ENCODE measurements at places on chromosomes 3 and 15.

- no peak overlapping the region for H3K4me3 ChIP-seq
- no peaks in the 10 kb centered on the region for H3K4me1 ChIP-seq
- no peak for DNase-seq
- H3K27ac ChIP-seq, result no peak overlapping the region
- H3K27me3 ChIP-seq, result no peaks in the 10 kb centered on the region
- no peaks in the 10 kb centered on the region for H3K36me3 ChIP-seq
Measured at GRCh38 chr3:84586427-84586826, 372.4 kb upstream of the CADM2 start.

- no peak overlapping the region for H3K4me3 ChIP-seq
- no peak for DNase-seq
- no peaks in the 10 kb centered on the region for H3K27me3 ChIP-seq
- H3K4me1 ChIP-seq, result no peaks in the 10 kb centered on the region
- no peak overlapping the region for H3K27ac ChIP-seq
Measured at GRCh38 chr15:54374184-54374952, 396.1 kb downstream of the UNC13C start.

- no peaks in the 10 kb centered on the region for H3K36me3 ChIP-seq
- H3K27ac ChIP-seq, result no peak overlapping the region
- peaks cover 22% of the 10 kb centered on the region for H3K27me3 ChIP-seq
- peaks cover 5% of the 10 kb centered on the region for H3K4me1 ChIP-seq
- no peak overlapping the region for H3K4me3 ChIP-seq
Measured at GRCh38 chr3:132210476-132211346, 106.5 kb upstream of the ACP3 start.

GRCh38 chr3:147407498-147408187, 1.3 kb upstream of the ZIC4 start:
- H3K4me3 ChIP-seq, result no peak overlapping the region
- no peak for DNase-seq
- H3K36me3 ChIP-seq, result no peaks in the 10 kb centered on the region
- H3K27me3 ChIP-seq, result peaks cover 92% of the 10 kb centered on the region

DNA sequence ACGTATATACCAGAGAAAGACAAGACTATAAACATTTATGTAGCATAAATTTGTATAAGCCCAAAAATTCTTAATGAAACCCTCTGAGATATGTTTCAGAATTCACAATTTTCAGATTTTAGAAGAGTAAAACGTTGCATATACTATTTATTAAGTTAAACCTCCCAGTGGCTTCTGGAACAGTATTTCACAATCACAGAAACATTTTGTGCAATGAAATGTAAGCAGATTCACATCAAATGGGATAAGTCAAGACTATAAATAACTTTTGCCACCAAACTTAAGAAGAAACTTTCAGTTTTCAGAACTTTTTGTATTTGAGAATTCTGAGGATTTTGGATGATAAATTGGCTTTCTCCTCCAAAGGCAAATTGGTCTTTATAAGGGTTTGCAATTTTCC, 9.2 kb downstream of the SLTM start:
- no peak overlapping the region for H3K4me3 ChIP-seq
- no peaks in the 10 kb centered on the region for H3K4me1 ChIP-seq
- no peak for DNase-seq

DNA sequence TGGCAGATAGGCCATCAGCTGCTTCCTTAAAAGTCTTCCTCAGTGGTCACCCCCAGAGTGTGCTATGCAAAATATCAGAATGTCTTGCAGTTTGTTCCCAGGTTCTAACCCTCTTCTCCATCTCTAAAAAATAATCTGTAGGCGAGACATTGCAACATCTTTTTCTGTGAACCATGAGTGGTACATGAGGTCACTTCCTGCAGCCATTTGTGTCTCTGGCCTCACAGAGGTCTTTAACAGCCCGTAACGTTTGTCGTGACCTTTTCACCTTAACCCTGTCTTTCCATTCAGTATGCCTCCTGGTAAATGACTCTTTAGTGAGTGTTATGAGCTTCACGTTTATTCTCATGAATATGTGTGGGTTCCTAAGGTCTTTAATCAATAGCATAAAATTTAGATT, 145.4 kb downstream of the KLHL25 start:
- H3K27ac ChIP-seq, result peak overlapping the region; percentile 46
- H3K4me1 ChIP-seq, result peaks cover 6% of the 10 kb centered on the region
- DNase-seq, result no peak
- no peaks in the 10 kb centered on the region for H3K27me3 ChIP-seq
- peaks cover 21% of the 10 kb centered on the region for H3K36me3 ChIP-seq

DNA sequence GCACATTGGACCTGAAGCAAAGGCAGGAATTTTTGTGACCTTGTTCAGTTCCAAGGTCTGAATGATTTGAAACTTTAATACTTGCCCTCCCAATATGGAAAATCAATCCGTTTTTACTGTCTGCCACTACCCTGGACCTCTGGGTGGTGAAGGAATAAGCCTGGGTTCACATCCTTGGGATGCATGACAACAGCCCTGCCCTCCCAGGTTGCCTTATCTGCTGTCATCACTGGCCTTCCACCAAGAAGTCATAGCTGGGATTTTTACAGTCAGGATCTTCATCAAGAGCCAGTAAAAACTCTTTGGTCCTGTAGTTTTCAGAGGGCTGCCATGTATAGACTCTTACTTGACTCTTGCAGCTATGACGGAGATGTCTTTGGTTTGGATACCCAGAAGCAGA, 128.6 kb downstream of the MYLK start:
- no peak for DNase-seq
- peak overlapping the region; percentile 32 for H3K4me3 ChIP-seq
- no peaks in the 10 kb centered on the region for H3K27me3 ChIP-seq
- peaks cover 30% of the 10 kb centered on the region for H3K4me1 ChIP-seq
- peak overlapping the region; percentile 91 for H3K27ac ChIP-seq

DNA sequence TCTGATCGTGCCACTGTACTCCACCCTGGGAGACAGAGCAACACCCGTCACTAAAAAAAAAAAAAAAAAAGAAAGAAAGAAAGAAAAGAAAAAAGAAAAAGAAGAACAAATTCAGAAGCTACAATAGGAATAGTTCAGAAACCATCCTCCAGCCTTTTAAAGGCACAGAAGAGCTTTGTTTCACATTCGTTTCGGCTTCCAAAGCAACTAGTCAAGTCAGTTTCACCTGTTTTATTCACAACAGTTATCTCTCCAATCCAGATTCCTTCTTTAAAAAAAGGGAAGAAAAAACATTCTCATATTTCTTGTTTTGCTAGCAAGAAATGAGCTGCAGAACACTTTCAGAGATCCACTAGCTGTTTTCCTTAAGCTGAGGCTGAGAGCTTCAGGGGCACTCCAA, 767.7 kb upstream of the CFAP20DC start:
- no peaks in the 10 kb centered on the region for H3K36me3 ChIP-seq
- H3K27me3 ChIP-seq, result peaks cover 6% of the 10 kb centered on the region

GRCh38 chr15:101530224-101530958, 40.9 kb upstream of the PCSK6 start:
- H3K36me3 ChIP-seq, result no peaks in the 10 kb centered on the region
- H3K4me1 ChIP-seq, result peaks cover 21% of the 10 kb centered on the region
- no peak overlapping the region for H3K4me3 ChIP-seq
- no peak for DNase-seq
- no peak overlapping the region for H3K27ac ChIP-seq

- peak overlapping the region; percentile 55 for H3K4me3 ChIP-seq
- no peak overlapping the region for H3K27ac ChIP-seq
- DNase-seq, result no peak
Measured at GRCh38 chr3:139935866-139936817, 1.2 kb downstream of the CLSTN2 start.

- H3K36me3 ChIP-seq, result no peaks in the 10 kb centered on the region
- H3K27ac ChIP-seq, result no peak overlapping the region
- DNase-seq, result no peak
- no peaks in the 10 kb centered on the region for H3K4me1 ChIP-seq
- H3K4me3 ChIP-seq, result no peak overlapping the region
Measured at GRCh38 chr15:93424131-93424530, 335.1 kb upstream of the RGMA start.

DNA sequence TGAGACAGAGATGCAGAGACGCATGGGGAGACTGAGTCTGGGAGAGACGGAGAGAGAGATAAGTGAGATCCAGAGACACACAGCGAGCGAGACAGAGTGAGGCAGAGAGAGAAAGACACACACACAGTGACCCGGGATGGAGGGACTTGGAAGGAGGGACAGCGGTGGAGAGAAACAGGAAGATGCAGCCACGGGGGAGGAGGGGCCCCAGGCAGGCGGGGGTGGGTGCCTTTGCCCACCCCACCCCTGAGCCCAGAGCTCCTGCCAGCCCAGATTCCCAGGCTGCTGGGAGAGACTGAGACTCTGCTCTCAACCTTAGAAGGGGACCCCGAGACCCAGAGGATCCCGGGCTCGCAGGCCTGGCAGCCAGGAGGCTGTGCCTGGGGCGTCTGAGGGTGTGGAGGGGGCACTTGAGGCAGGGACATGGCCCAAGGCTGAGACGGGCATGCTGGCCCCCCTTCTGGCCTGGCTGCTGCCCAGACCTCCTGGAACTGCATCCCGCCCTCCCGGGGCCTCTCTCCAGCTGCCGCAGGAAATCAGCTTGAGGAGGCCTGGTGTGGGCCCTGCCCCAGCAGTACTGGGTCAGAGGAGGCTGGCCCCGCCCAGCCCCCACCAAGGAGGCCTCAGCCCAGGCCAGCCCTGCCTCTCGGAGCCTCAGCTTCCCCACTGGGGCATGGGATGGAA, 18.1 kb downstream of the H1-8 start:
- no peak for DNase-seq
- no peak overlapping the region for H3K27ac ChIP-seq

- H3K27ac ChIP-seq, result no peak overlapping the region
- no peak for DNase-seq
Measured at GRCh38 chr3:145079436-145079835, 1081.5 kb downstream of the PLOD2 start.

DNA sequence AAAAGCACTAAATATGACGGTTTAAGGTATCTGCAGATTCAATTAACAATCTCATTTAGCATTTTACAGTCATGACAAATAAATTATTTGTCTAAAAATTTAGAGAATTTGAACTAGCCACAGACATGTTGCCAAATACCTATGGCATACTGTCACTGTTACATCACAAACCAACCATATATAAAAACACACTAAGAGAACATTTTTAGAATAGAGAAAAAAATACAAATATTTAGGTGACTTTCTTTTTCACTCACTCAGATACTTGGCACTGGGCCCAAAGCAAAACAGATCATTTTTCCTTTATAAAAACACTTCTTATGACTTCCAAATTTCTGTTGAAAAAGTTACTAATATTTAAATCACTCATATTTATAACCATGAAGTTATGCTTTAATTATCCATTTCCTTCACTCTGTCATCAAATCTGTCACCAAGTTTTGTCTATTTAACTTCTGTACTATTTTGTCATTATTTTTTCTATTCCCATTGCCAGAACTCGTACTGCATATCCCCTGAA, 644.7 kb downstream of the OTOL1 start:
- H3K27ac ChIP-seq, result no peak overlapping the region
- no peak overlapping the region for H3K4me3 ChIP-seq
- H3K27me3 ChIP-seq, result no peaks in the 10 kb centered on the region
- DNase-seq, result no peak
- no peaks in the 10 kb centered on the region for H3K36me3 ChIP-seq

- peaks cover 28% of the 10 kb centered on the region for H3K4me1 ChIP-seq
- H3K27me3 ChIP-seq, result no peaks in the 10 kb centered on the region
- no peak for DNase-seq
- peak overlapping the region; percentile 31 for H3K27ac ChIP-seq
- no peaks in the 10 kb centered on the region for H3K36me3 ChIP-seq
Measured at GRCh38 chr15:90058775-90059174, 43.5 kb downstream of the IDH2 start.

- H3K27ac ChIP-seq, result peak overlapping the region; percentile 34
- no peak for DNase-seq
- no peaks in the 10 kb centered on the region for H3K36me3 ChIP-seq
- H3K27me3 ChIP-seq, result no peaks in the 10 kb centered on the region
- H3K4me3 ChIP-seq, result no peak overlapping the region
- peaks cover 10% of the 10 kb centered on the region for H3K4me1 ChIP-seq
Measured at GRCh38 chr15:83999396-84000135, 236.0 kb upstream of the GOLGA6L4 start.

DNA sequence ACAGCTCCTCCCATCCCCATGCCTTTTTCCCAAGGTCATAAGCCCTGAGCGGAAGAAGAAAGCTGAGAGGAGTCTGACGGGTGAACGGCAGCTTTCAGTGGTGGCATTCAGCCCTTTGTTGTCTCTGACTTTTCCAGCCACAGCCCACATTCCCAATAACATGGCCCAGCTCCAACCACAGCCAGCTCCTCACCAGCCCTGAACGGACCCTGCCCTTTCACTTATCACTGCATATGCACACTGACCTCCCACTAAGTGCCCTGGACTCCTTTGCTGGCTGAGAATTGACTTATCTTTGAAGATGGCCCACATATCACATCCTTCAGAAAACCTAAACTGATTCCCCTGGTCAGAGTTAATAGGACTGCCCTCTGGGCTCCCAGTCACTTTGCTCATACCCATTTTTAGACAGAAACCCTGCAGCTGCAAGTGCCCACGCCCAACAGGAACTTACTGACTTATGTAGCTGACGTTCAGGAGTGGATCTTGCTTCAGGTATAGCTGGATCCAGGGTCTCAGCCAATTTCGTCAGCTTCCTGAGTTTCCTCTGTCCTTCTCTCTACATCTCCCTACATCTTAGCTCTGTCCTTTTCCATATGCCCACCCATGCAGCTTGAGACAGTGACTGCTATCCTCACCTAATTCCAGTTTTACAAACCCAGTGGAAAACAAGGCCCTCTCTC, 348.5 kb upstream of the PROK2 start:
- no peak overlapping the region for H3K27ac ChIP-seq
- no peaks in the 10 kb centered on the region for H3K36me3 ChIP-seq
- no peak overlapping the region for H3K4me3 ChIP-seq

DNA sequence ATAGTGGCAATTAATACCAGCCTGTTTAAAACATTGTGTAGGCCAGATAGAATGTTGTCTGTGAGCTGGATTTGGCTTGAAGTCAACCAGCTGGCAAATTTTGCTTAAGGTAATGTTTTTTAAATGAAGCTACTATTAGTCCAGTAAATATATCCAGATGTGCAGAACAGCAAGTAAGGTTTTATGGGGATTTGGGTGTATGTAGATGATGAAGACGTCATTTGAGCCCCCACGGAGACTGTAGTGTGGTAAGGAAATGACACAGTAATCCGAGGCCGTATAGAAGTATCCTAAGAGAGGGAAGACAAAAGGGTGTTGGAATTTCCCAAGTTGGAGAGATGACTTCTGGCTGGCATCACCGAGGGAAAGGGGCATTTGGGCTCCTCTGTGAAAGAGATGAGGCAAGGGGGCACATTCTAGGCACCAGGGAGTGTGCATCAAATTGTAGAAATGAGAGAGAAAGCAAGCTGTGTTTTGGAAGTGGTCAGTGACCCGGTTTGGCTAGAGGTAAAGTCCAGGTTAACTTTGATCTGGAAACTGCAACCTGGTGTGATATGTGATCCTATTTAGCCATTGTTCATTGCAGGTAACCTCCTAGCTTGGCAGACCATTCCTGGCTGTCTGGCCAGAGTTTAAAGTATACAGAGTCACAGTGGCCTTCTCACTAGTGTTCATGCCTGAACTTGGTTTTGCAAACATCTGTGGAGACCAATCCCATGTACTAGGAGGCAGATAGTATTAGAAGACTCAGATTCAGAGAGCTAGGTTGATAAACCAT, 104.2 kb downstream of the ITPR1 start:
- H3K4me3 ChIP-seq, result no peak overlapping the region
- H3K36me3 ChIP-seq, result no peaks in the 10 kb centered on the region
- no peak overlapping the region for H3K27ac ChIP-seq
- no peak for DNase-seq
- H3K4me1 ChIP-seq, result peaks cover 11% of the 10 kb centered on the region
